ENCODE measurements at places on chromosomes 4 and X. TPM values are rescaled to one million over a fixed set of nuclear protein-coding genes. Genes with fewer than 3 reads are reported as not detected.

The FGB gene
- not detected for total RNA-seq

The SOX3 gene
- total RNA-seq = not detected

The BCORL1 gene
- 3.5 TPM for total RNA-seq

The XPNPEP2 gene
- 0.17 TPM for total RNA-seq

The HAND2 gene
- total RNA-seq = not detected

The SRPX2 gene
- total RNA-seq = not detected

The SPANXA1 gene
- total RNA-seq = not detected

The CABS1 gene
- not detected for total RNA-seq

The SMIM10L2A gene
- 1.1 TPM for total RNA-seq

The BMP3 gene
- total RNA-seq = not detected

The RGN gene
- total RNA-seq = not detected

DNA sequence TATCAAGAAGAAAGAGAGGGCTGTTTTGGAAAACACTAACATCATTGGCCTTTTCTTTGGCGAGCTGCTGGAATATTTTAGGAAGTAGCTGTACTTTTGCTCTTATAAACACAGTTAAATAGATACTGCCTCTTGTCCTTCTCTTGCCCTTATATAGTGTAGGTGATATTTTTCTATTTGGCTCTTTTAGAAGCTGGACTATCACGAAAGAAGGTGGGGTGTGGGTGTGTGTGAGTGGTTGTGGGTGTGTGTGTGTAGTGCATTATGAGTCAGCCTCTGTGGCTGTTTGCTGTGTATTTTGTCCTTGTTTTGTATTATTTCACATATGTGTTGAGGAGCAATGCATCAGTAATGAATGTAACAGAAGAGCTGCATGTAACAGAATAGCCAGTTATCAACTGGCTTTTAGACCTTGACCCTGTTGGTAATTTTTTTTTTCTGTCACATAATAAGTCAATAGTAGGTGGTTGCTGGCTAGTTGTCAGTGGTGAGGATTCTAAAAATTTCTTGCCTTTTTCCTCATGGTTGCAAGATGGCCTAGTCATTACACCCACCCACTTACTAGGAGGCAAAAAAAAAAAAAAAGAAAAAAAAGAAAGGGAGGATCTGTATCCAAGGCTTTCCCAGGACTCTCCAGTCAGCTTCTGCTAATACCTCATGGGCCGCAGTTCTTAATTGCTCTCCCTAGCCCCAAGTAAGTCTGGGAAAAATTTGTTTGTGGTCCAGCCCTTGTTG lies 23.8 kb downstream of the ARHGAP10 start:
- no peak for DNase-seq

DNA sequence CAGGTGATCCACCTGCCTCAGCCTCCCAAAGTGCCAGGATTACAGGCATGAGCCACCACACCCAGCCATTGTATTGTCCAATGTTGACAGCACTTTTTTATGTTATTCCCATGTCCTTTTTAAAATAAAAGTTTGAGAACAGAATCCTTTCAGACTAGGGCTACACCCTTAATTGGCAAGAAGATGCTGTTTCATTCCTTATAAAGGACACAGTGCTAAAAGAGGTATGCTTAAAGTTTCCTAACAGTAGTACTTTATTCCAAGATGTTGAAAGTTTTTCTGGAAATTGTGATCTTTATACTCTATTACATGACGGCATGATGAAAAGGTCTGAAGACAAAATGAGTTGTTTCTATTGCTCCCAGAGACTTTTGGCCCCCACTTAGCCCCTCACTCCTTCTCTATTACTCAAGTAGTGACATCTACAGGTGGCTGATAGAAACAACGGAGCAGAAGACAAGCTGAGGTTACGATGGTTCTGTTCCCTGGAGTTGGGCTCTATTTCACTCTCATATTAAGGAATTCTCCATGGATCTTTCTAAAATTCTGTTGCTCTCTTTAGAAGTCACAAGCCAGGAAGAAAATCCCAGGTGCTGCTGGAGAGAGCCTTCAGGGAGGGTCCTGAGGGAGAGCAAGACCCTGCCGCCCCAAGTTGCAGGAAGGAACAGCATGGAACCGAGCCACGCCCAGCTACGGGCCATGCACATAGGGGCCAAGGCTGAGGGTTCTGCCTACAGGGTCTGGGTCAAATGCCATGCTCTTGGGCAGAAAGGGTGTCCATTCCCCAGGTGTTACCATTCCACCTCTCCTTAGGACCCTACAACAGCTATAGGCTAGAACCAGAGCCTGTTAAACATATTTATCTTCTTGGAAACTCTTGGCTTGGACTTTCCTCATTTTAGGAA lies 22.8 kb downstream of the RPL9 start:
- no peak for DNase-seq

DNA sequence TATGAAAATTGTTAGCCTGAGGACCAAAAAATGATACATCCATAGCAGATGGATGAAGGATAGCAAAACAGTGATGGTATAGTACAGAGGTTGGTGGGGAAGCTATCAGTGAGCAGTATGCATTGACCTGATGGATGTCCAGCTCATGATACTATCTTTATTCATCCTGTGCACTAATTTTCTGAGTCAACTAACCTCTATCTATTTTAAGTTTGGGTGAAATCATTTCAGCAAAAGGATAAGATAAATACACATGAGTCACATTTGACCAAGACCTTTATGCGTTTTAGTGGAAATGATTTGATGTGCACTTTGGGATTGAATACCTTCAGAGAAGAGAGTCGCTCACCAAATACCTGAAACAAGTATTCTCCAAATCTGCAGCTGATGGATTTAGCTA lies 351.0 kb upstream of the NR3C2 start:
- no peak for DNase-seq

GRCh38 chr4:145041378-145041777 lies 56.6 kb downstream of the ANAPC10 start:
- no peak for DNase-seq

DNA sequence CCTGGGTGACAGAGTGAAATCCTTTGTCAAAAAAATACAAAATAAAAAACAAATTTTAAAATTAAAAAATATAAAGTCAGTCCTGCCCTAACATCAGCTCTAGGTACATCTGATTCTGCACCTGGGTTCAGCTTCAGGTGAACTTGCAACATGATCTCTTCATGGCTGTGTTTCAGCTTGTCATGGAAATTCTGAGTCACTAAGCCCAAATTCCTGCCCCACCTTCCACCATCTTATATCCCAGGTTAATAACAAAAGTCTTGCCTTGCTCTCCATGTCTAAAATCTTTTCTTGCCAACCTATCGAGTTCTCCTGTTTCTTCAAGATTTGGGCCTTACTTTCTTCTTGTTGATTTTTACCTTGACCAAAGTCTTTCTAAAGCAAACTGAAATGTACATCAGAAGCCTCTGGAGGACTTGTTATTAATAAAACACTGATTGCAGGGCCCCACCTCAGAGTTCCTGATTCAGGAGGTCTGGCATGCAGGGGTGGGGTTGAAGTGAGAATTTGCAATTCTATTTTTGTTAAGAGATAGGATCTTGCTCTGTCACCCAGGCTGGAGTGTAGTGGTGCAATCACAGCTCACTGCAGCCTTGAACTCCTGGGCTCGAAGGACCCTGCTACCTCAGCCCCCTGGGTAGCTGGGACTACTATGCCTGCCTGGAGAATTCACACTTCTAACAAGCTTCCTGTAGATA lies 125.8 kb upstream of the VCX3A start:
- DNase-seq = no peak

GRCh38 chrX:104566681-104567501 lies 892 bp downstream of the IL1RAPL2 start:
- DNase-seq = no peak

GRCh38 chrX:79263550-79263949 lies 103.6 kb downstream of the ITM2A start:
- DNase-seq = no peak

GRCh38 chr4:176380352-176381157 lies 60.8 kb downstream of the SPCS3 start:
- DNase-seq = no peak

DNA sequence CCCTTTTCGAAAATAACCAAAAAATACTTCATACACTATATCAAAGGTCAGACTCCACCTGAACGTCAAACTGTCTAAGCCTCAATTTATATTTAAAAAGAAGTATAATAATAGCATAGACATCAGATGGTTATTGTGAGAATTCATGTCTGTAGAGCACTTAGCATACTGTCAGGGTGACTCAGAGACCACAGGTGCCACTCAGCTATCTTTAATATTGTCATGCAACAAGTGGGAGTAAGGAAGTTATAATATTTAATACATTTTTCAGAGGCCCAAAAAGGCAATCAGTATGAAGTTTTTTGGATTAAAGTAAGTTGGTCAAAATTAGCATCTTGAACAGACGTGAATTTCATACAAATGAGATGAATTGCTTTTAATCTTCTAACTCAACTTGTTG lies 93.3 kb downstream of the PHOX2B start:
- no peak for DNase-seq

GRCh38 chr4:154625971-154626370 lies 13.5 kb upstream of the FGG start:
- DNase-seq = no peak

- no peak for DNase-seq
Observed at GRCh38 chr4:79982601-79983322, 90.3 kb downstream of the ANTXR2 start.

DNA sequence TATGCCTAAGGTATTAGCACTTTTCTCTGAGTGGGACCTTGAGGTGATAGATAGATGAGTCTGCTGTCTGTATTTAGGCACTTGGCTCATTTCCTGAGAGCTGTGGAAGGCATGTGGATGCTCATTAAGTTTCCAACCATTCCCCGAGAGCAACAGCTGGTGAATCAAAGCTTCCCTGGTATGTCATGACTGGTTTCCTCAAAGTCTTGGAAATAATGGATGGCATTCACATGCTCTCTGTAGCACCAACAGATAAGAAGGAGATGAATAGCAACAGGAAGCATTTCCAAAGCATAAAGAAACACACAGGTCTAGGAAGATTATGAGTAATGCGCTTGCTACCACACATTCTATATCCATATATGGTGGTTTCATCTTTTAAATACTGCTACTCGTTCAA lies 118.3 kb upstream of the ETNPPL start:
- DNase-seq = no peak

DNA sequence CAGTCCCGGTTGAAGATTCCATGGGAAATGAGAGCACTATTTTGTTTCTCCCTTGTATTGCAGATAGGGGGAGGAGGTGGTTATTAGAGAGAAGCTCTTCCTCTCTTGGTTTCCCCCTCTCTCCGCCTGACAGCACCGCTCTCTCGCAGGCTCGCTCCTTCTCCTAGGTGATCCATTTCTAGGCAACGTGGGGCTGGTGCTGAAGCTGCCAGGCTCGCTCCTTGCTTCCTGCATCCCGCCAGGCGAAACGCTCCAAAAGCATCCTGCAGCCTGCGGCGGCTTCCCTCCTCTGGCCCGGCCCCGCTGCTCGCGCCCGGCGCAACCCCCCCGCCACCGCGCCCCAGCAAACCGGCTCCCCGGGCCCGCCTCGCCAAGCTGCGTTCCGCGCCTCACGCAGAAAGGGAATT lies at the start of gene GRID2:
Gene GRID2, plus strand, starts transcription at position 346 of the 407 bp plus-strand sequence.
- DNase-seq = no peak

GRCh38 chrX:1361275-1361674 lies 24.7 kb downstream of the IL3RA start:
- no peak for DNase-seq

GRCh38 chr4:118718511-118719170 lies 33.4 kb downstream of the METTL14 start:
- DNase-seq = no peak

DNA sequence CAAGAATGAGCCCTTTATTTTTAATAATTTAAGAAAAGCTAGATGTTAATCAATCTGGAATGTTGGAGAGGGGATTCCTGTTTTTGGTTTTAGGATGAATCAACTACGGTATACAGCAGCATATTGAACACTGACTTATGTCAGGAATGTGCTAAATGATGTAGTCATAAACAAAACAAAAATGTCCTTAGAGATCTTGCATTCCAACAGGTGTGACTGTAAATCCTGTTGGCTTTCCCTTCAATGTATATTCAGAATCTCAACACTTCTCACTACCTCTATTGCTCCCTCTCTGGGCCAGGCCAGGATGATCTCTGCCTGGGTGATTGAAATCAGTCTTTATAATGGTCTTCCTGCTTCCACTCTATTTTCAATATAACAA lies 37.8 kb upstream of the BDH2 start:
- no peak for DNase-seq

GRCh38 chr4:153267890-153268289 lies 63.6 kb downstream of the TRIM2 start:
- no peak for DNase-seq

DNA sequence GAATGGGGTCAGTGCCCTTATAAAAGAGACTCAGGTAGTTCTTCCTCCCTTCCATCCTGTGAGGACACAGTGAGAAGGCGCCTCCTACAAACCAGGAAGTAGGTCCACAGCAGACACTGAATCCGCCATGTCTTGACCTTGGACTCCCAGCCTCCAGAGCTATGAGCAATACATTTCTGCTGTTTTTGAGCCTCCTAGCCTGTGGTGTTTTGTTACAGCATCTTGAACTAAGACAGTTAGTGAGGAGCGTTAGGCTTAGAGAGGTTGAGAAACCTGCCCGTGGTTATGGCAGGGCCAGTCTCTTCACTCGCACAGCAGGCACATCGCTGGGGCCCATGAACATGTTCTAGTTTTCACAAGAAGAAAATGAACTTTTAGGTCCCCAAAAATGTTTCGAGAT lies 19.7 kb downstream of the SHROOM2 start:
- DNase-seq = no peak

DNA sequence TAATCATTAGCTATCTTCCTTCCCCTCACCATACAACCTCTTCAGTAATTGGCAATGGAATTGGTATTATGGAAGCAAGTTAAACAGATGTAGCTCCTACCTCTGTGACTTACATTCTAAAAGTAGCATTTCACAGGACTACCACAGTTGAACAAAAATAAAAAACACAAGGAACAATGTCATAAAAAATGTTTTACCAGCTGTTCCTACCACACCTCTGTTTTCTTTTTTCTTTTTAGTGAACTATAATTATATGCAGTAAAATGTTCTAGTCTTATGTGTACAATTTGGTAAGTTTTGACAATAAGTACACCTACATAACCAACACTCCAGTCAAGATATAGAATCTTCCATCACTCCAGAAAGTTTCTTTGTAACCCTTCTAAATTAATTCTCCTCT lies 54.1 kb upstream of the GEMIN8 start:
- DNase-seq = no peak

- DNase-seq = no peak
Observed at GRCh38 chr4:130851107-130851506, 1755.2 kb downstream of the C4orf33 start.

GRCh38 chr4:170001011-170001744 lies 25.0 kb downstream of the MFAP3L start:
- DNase-seq = no peak

DNA sequence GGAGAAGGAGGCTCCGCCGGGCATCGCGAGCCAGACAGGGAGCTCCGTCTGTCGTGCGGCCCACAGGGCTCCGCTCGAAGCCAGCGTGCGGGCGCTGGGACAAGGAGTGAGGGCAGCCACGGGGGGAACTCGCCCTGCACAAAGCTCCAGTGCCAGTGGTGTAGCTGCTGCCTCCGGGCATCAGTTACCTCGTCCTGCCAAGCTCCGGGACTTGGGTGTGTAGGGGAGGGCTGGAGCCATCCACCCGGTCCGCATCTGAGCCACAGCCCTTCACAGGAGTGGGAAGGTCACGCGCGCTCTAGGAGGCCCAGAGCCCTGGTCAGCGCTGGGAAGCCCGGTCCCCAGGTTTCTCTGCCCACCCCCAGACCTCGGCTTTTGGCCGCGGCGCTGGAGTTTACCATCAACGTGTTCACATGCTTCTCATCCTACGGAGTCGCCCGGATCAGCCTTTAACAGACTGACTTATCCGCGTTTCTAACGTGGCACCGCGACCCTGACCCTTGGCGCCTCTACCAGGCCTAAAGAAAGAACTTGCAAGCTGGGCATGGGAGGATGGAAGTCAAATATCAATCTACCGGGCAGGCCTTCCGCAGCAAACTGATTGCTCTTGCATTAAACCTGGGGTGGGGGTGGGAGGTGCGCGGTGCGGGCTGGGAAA lies 8.4 kb upstream of the PRDM8 start:
- DNase-seq = no peak

All from CD4-positive, alpha-beta T cell (primary cell).